ENCODE measurements at places on chromosomes 3 and 15.

DNA sequence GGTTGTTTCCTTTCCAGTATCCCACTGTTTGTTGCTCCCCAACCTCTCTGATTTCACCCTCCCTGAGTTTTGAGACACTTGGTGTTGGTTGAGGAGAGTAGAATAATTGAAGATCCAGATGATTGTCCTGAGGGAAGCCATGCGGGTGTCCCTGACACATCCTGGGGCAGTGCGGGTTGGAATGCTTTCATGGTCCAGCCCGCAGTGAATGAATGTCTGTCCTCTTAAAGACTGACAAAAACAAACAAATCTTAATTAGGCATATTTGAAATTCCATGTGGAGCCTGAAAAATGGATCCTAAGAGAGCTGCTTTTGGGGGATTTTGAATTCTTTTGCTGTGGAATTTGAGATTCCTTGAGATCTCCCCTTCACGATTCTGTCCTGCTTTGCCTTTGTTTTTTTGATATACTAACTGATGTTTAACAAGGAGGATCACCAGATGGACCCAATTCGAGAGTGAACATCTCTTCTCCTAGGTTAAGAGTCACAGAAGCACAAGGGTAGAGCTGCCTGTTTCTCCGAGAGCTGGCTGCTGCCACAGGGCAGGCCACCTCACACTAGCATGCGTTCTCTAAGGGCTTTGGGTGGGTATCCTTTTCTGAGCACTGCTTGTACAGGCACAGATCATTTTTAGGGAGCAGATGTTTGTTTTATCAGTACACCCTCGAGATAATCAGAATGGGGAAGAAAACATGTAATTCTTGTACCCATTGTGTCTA lies 47.4 kb downstream of the GPR171 start:
- DNase-seq, result no peak

DNA sequence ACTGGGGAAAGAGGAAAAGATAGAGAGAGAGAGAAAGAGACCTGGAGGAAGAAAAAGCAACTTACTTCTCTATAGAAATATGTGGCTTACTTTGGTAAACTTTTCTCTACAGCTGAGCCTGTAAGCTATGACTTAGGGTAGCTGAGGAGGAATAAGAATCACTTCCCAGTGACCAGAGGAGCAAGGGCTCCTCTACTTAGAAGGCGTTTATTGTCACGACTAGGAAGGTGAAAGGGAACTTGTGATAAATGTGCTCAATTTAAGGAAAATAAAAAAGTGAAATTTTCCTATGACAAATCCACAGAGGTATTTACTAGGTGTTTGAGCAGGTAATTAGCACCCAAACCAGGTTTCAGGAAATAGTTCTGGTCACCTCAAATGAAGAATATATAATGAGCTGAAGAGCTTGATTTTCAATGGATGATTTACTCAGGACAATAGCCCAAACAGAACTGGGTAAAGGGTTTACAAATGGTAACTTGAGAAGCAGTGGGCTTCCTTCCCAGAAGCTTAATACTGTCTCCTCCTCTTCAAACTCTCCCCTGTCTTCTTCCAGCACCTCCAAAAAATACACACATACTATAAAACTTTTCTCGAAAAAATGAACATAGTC lies 46.1 kb downstream of the SOX2 start:
- no peak for DNase-seq

DNA sequence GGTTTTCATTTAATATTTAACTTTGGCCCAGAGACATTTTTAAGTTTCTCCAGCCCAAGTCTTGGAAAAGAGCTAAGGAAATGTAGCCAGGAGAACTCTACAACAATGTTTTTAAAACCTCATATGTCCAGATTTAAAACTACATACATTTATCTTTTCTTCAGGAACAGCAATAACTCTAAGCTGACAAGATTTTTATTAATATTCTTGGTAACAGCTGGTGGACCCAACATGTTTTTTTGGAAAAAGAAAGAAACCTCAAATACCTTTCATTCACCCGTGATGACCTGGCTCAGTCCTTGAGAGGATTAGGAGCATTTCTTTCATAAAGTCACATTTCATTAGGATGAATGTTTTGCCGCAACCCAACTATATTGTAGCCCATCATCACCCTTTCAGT lies 50.4 kb upstream of the CMSS1 start:
- no peak for DNase-seq

DNA sequence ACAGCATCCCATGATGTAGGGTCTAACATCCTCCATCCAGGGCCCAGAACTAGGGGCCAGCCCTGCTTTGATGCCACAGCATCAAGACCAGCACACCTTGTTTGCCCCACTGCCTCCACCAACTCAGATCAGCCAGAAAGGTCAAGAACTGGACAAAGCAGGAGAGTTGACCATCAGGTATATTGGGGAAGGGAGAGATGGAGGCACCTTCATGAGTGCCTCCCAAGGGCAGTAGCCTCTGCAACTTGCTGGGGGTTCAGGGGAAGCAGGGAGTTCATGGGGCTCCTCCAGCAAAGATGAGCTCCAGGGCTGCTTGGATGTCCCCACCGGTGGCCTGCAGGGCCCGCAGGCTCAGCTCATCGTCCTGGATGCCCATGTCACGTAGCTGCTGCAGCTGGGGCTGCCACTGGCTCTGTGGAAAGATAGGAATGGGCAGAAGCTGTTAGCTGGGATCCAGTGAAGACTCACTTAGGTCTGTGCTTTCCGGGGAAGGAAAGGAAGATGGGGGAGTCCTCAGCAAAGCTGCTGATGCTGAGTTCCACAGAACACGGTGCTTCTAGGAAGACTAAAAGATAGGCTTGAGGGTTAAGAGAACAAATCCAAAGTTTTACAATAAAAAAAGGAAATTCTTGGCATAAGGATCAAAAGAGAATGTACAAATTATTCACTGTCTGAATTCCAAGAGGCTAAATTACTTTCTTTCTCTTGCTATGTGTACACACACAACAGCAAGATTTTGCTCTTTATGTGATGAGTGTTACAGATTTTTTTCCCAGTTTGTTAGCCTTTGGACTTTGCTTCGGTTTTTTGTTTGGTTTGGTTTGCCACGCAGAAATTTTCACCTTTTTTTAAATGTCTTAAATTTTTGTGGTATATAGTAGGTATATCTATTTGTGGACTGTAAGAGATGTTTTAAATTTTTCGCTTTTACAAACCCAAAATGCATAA lies 12.3 kb upstream of the SEMA7A start:
- no peak for DNase-seq

GRCh38 chr3:182621435-182622240 lies 171.7 kb upstream of the ATP11B start:
- no peak for DNase-seq

DNA sequence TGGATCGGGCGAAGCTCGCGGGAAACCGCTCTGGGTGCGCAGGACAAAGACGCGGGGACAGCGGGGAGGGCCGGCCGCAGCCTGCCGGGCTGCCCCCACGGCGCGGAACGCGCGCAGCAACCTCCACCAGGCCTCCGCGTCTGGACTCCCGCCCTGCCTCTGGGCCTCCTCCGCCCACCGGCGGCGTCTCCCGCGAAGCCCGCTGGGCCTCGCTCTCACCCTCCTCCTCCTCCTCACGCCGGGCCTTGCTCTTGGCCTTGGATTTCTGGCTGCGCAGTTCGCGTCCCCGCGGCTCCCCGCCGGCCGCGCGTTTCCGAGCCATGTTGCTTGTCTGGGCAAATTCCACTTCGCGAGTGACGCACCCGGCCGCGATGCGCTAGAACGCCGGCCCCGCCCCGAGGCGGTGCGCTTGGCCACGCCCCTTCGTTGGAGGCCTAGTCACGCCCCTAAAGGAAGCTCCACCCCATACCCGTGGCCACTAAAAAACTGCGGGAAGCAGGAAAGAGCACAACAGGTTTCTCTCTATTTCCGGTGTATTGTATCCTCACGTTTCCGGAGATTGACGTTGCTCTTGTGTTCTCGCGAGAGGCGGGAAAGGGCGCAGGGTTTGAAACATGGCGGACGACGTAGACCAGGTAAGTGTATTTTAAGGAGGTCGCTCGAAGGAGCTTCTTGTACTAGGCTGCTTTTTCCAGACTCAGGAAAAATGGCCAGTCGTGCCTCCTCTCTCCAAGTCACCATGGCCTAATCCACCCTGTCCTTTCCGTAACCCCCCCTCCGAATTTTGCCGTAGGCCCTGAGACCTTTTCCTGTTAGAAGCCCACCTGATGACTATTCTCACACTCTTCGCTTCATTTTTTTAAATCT lies at the start of the genes LSM3 and XPC:
Gene LSM3, plus strand, starts transcription at position 571 of the 867 bp plus-strand sequence. Its CDS starts 44 bp downstream, at position 615.
Gene XPC, minus strand, starts transcription at position 355 of the 867 bp plus-strand sequence. Its CDS starts 33 bp downstream, at position 322.
- DNase-seq, result peak; percentile 95

GRCh38 chr15:45133561-45133920 lies 3.7 kb downstream of the DUOX1 start:
- no peak for DNase-seq

GRCh38 chr3:44678480-44679116 lies 30.1 kb downstream of the ZNF35 start:
- DNase-seq, result no peak

- no peak for DNase-seq
Observed at GRCh38 chr3:80018375-80018774, 250.6 kb upstream of the ROBO1 start.

All from T-helper 2 cell (primary cell).